ENCODE measurements at places on chromosomes 6 and 20. TPM values are rescaled to one million over a fixed set of nuclear protein-coding genes. Genes with fewer than 3 reads are reported as not detected.

Gene ETV7
- not detected for total RNA-seq

Gene PRRT1
- 0.69 TPM for total RNA-seq

Gene C6orf58
- 1.2 TPM for total RNA-seq

Gene PHIP
- 51.0 TPM for total RNA-seq

Gene BRPF3
- 20.8 TPM for total RNA-seq

Gene CTSA
- 28.4 TPM for total RNA-seq

Gene PTPRK
- 61.6 TPM for total RNA-seq

Gene ERVFRD-1
- total RNA-seq = not detected

Gene STMN3
- 191 TPM for total RNA-seq

Gene LAMA4
- 41.5 TPM for total RNA-seq

Gene SLC22A7
- 0.23 TPM for total RNA-seq

Gene MCCD1
- not detected for total RNA-seq

Gene ABHD16B
- total RNA-seq = not detected

Gene NELFE
- 47.5 TPM for total RNA-seq

Gene TRIM31
- not detected for total RNA-seq

Gene THEMIS
- total RNA-seq = not detected

Gene ARMH2
- total RNA-seq = not detected

Gene GNMT
- not detected for total RNA-seq

Gene GLP1R
- total RNA-seq = 1.6 TPM

Gene B4GALT5
- total RNA-seq = 76.8 TPM

Gene SRMS
- total RNA-seq = not detected

Gene ACSS1
- 9.9 TPM for total RNA-seq

Gene EGFL8
- 7.8 TPM for total RNA-seq

Gene WFDC12
- not detected for total RNA-seq

Gene EFCAB8
- total RNA-seq = not detected

Gene NOTCH4
- total RNA-seq = 8.8 TPM

Gene TRIM27
- 69.7 TPM for total RNA-seq

Gene TMEM170B
- 67.8 TPM for total RNA-seq

Gene ID1
- total RNA-seq = 87.7 TPM

Gene TTI1
- total RNA-seq = 27.2 TPM

Gene TNNC2
- not detected for total RNA-seq

Gene GTSF1L
- total RNA-seq = not detected

Gene HLA-DMB
- 2.3 TPM for total RNA-seq

Gene ARMC12
- total RNA-seq = not detected

Gene CTCFL
- 0.23 TPM for total RNA-seq

Gene OTOR
- not detected for total RNA-seq

Gene BMP2
- total RNA-seq = 6.7 TPM

Gene TMEM14C
- 61.8 TPM for total RNA-seq

Gene TREML1
- not detected for total RNA-seq

Gene HTR1E
- total RNA-seq = 3.7 TPM

Gene SLC35F1
- total RNA-seq = 121 TPM

Gene SIRPB2
- 0.69 TPM for total RNA-seq

Gene RAMACL
- 2.1 TPM for total RNA-seq

Gene SPATS1
- 1.2 TPM for total RNA-seq

Gene HSPA1L
- 8.1 TPM for total RNA-seq

Gene TEAD3
- 0.23 TPM for total RNA-seq

Gene SGK2
- total RNA-seq = 0.46 TPM

Gene OXT
- 46.4 TPM for total RNA-seq

Gene MROH8
- 9.9 TPM for total RNA-seq

Gene GNAS
- total RNA-seq = 786 TPM

Gene PHF3
- 97.6 TPM for total RNA-seq
